ENCODE measurements at places on chromosomes 4 and X.
A peak's percentile ranks its signal among the peaks of the same experiment; 100 is the strongest.

DNA sequence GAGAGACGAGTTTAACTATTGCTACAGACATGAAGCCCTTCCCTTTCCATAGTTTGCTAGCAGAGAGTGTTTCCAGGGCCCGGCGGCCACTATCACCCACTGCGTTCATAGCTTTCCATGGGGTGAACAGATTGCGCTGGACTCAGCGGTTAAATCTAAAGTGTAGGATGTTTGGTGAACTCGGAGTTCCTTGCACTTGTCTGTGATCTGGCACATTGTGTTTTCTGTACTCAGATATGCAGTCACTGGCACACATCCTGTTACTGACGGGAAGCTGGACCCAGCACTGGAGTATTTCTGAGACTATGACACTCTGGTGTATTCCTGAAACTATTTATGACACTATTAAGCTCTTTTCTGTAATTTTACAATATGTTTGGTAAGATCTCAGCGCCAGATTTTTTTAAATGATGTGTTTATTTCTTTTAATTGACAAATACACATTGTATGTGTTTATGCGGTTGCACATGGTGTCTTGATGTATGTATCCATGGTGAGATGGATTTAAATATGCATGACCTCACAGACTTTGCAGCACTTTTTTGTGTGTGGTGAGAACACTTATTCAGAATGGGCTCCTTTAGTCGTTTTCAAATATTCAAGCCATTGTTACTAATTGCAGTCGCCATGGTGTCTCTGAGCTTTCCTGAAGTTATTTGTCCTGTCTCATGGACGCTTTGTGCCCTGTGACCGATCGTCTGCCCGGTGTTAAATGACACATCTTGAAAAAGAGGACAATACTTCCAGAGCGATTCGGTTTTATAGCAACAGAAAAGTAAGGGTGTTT is 14.1 kb downstream of the CD99 start:
- DNase-seq: no peak

DNA sequence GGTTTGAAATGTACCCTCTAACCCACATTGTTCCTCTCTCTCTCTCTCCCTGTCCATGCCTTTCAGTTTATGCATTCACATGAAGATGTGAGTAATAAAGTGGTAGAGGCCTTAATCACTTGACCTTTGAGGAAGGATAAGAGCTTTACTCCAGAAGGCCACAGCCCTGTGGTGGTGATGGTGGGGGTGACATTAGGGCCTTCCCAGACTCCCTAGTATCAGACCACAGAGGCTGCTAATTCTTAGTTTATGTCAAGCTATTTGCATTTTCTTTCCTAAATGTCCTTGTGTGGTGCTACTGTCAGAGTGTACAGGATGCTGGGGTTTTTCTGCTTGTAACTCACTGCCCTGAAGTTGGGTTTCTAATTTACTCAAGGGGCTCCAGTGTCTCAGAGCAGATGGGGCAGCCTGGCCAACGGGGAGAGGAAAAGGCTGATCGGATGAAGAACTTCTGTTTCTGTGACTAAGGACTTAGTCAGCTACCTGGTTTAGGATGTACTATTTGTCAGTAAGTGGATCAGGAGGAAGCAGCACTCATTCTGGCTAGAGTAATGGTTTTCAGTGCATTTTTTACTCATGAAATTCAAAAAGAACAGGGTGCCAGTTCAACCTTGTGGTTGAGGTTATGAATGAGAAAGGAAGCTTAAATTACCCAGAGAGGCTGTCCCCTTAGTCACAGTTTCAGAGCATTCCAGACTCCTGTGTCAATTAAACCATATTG is 509.6 kb upstream of the DIPK2B start:
- DNase-seq: peak; percentile 89

- no peak for DNase-seq
These were observed 22.8 kb upstream of the SH3RF1 start for GRCh38 chr4:169293343-169294176.

DNA sequence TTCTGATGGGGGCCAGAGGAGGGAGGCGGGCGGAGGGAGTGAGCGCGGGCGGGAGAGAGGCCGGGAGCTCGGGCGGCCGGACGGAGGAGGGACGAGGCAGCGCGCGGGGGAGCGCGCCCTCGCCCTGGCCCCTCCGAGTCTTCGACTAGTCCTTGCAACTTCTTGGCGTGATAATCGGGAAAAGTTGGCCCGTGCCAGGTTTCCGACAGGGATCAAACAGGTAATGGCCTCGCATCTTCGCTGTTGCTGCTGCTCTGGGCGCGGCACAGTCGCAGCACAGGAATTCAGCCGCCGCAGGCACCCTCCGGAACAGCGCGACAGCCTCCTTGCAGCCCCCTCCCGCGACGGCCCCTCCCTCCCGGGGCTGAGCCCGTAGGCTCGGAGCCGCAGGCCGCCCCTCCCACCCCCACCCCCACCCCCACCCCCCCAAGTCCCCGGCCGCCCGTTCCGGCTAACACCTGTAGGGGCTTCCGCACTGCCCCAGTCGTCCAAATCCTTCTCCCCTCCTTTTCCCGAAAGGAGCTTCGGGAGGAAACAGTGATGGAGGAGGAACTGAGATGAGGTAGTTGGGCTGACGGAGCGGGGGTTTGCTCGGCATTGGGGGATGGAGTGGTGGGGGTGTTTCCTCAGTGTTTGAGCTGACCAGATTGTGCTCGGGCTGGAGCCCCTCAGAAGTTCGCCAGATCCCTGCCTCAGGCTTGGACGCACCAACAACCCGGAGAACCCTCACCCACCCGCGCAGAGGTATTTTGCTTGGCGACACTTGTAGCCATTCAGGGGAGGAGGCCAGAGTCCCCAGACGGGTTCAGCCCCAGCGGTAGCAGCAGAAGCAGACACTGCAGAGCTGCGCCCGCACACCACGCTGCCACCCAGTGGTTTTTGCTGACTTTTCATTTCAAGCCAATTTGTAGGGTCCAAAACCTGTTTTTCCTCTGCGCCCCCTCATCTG is at the start of gene FGF13:
TSS of gene FGF13 (minus strand) at position 319 of the 949 bp plus-strand sequence. CDS start 714 bp downstream, outside the sequence.
- no peak for DNase-seq

DNA sequence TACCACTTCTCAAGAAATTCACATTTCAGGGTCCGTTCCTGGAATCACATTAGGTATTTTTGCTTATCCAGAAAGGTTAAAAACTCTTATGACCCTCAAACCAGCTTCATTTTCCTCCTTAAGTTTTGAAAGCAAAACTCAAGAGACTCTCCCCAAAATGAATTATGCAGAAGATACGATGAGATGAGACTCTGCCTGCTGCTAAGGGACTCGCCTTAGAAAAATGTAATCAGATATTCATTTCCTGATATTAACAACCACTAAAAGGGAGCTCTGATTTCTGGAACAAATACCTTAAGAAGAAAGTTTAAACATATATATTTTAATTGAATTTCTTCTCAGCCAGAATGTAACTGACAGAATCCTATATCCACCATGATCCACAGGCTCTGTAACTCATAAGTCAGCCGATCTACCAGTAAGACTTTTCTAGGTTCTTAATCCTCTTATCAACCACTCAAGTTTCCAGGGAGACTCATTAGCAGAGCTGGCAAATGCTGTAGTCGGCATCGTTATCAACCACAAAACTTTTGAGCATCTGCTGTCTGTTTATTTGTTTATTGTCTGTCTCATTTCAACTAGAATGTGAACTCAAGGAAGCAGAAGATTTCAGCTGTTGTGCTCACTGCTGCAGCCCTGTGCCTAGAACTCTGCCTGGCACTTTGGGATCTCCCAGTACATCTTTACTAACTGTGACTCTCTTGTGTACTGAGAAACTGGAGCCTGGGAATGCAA is 112.5 kb downstream of the LDB2 start:
- peak; percentile 44 for DNase-seq

DNA sequence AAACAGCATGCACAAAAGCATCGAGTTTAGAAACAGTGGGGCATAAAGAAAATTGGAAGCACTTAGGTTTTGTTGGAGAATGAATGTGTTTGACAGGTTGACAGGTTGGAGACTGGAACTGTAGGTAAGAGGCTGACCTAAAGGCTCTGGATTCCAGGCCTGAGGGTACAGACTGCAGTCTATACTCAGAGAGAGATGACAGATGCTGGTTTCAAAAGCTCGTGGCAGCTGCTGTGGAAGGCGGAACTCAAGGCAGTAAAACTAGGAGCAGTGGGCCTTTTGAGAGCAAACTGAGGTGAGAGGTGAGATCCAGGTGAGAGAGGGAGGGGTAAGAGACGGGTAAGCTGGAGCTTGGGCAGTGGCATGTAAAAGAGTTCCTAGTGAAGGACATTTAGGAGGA is 415.2 kb downstream of the TRIML1 start:
- no peak for DNase-seq

DNA sequence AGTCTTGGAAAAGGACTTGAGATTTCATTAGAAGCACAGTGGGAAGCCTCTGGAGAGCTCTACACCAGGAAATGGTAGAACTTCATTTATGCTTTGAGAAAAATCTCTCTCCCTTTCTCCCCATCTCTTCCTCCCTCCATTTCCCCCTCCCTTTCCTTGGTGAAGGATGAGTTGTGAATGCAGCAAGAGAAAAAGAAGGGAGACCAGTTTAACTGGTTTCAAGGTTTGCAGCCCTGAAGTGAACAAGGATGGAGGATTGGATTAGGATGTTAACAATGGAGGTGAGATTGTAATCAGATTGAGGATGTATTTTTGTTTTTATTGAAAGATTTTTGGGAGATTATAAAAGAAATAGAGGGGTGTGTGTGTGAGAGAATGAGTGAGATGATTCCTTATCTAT is 99.5 kb downstream of the ANK2 start:
- DNase-seq: no peak

- DNase-seq: no peak
These were observed 68.3 kb downstream of the SLIT2 start for GRCh38 chr4:20319825-20320612.

DNA sequence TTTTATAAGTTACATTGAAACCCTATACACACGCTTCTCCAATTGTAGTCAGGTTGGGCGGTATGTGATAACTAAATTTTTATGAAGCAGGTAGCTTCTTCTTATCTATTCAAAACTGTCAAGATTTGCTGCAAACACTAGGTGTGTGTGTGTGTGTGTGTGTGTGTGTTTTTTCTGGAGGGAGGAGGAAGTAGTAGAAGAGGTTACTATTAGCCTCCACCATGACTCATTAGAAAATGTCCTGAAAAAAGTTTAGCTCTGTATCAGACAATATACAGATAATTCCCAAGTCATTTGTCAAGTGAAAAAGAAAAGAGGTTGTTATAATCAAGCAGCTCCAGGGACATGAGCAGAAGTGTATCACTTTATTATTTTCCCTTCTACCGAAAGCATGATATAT is 33.9 kb downstream of the PCDH7 start:
- no peak for DNase-seq

DNA sequence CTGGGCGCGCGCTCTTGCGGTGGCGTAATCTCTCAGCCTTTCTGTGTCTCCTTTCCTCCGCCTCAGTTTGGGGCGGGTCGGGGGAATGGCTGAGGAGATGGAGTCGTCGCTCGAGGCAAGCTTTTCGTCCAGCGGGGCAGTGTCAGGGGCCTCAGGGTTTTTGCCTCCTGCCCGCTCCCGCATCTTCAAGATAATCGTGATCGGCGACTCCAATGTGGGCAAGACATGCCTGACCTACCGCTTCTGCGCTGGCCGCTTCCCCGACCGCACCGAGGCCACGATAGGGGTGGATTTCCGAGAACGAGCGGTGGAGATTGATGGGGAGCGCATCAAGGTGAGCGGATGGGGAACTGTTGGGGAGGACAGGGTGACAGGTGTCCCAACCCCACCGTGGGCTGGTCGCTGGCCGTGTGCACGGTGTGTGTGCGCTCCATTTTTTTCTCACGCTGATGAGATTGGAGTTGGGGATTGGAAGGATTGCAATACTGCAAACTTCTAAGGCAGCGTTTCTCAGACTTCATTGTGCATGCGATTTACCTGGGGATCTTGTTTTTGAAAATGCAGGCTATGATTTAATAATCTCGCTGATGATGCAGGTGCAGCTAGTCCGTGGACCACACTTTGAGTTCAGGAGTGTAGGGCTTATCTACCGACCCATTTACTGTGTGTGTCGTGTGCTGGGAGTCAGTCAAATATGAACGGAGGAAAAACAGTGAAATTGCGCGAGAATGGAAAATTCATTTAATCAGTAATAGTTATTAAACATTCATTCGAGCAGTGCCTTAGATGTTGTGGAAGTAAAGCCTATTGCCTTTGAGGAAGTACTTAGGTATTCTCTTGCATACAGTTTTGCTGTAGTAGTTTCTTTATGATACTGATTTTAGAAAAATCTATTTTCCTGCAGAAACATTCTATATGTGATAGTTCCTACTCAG is at the start of gene RAB33B:
TSS of gene RAB33B (plus strand) at position 11 of the 935 bp plus-strand sequence. CDS start at position 86, 75 bp downstream.
- no peak for DNase-seq

DNA sequence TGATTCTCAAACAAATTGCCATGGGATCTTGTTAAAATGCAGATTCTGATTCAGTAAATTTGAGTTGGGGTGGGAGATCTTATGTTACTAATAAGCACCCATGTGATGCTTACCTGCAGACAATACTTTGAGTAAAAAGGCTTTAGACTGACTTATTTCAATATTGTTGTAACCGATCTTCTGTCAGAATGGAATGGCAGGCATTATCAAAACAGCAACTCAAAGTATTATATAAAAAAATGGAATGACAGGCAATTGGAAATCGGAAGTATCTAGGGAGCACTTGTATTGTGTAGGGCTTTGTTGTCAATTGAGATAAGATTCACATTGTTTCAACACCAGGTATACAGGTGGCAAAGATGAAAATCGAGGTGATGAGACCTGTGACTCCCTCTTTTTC is 67.5 kb downstream of the C4orf33 start:
- no peak for DNase-seq

- DNase-seq: no peak
These were observed 114.4 kb downstream of the PSAPL1 start for GRCh38 chr4:7320206-7320797.

DNA sequence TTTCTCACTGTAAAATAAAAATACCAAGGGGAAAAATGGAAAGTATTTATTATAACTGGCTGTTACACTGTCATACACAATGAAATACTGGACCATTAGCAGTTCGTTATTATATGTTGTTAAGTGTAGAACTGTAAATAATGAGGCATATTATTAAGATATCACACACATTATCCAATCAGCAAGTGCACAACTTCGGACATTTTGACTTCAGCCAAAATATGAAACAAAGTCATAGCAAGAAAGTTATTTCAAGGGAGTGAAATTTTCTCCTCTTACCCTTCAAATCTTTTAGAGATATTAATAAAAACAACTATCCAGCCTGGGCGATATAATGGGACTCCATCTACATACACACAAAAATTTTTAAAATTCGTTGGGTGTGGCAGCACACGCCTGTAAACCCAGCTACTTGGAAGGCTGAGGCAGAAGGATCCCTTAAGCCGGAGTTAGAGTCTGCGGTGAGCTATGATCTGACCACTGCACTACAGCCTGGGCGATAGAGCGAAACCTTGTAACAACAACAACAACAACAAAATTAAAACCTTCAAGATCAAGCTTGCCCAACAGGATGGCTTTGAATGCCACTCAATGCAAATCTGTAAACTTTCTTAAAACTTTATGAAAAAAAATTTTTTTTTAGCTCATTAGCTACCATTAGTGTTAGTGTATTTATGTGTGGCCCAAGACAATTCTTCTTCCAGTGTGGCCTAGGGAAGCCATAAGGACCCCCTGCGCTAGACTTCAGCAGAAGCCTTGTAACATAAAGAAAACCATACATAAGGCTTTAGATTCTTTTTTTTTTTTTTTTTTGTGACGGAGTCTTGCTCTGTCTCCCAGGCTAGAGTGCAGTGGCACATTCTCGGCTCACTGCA is 1.3 kb upstream of the CISD2 start:
- DNase-seq: no peak
